ENCODE measurements at places on chromosomes 4 and X. TPM values are rescaled to one million over a fixed set of nuclear protein-coding genes. Genes with fewer than 3 reads are reported as not detected.

- DNase-seq, result no peak
Observed at GRCh38 chr4:51930557-51930956, 87.6 kb downstream of the DCUN1D4 start.

DNA sequence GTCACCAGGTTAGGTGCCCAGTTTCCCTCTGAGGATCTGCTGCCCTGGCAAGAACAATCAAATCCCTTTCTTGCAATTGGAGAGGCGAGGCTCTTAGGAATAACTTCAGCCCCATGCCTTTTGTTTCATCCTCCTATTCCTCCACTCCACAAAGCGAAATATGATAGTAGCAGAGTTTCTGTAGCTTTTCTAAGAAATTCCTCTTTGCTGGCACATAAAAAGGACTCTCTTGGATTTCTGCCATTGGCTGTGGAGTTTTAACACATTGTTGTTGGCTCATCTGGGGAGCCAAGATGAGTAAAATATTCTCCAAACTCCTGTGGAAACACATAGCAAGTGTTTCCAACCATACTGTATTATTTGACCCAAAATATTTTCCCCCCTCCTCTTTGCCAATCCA is 11.0 kb upstream of the ADGRG2 start:
- no peak for DNase-seq

DNA sequence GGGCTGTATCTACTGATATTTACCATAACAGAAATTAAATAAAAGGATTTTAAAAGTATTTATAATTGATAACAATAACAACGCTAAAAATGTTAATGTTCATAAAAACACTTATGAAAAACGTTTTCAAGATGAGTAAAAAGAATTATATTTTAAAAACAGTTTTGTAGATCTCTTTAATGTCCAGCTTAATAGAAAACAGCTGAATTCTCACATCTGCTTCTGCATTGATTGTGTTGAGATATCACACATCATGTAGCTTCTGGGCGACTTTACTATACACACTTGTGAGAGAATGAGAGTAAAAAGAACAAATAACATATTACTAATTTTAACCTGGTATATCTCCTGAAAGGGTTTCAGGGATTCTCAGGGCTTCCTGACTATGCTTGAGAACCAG is 83.6 kb downstream of the NCAPG start:
- no peak for DNase-seq

The MAGEA2 gene
- polyA plus RNA-seq, result 2.4 TPM

DNA sequence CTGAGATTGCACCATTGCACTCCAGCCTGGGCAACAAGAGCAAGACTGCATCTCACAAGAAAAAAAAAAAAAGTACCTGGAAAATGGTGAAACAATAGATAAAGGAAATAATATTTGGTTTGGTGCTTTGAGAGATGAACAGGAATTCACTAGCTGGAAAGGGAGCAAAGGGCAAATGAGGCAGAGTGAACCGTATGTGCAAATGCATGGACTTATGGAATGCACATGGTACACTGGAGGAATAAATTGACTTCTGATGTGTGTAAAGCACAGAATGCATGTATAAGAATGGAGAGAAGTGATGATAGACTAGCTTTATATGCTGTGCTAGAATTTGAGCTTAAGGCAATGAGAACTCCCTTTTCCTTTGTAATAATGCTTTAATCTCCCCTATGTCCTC is 413.3 kb downstream of the SPRY1 start:
- no peak for DNase-seq

The TMEM184C gene
- 8.7 TPM for polyA plus RNA-seq

The ESX1 gene
- not detected for polyA plus RNA-seq

GRCh38 chrX:136619899-136620505 is 28.0 kb upstream of the CD40LG start:
- DNase-seq, result no peak

- DNase-seq, result no peak
Observed at GRCh38 chrX:34859191-34859590, 83.4 kb upstream of the FAM47B start.

The NXF3 gene
- polyA plus RNA-seq, result not detected

DNA sequence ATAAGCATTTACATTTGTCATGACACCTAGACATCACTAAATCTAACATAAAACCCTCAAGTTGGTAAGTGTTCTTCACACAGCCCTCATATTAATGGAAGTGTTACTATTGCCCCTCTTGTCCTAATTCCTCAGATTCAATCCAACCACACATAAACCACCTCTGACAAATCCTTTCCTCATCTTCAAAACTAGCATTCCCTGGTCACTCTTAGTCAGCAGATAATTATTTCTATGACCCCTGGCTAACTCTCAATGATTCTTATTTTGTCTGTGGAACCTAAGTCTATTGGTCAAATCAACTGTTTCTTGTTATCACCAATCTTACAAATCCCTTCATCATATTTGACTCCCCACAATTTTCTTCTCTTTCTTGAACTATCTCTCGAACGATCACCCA is 168.6 kb downstream of the PPP3CA start:
- no peak for DNase-seq

The PHEX gene
- polyA plus RNA-seq, result 0.12 TPM

The FOXR2 gene
- not detected for polyA plus RNA-seq

Measured in brain (organoid and tissue), 16 donors.